ENCODE measurements at places on chromosomes 1 and 21.
A peak's percentile ranks its signal among the peaks of the same experiment; 100 is the strongest.

GRCh38 chr1:150846473-150847146 lies 29.8 kb downstream of the ARNT start:
- no peak for DNase-seq

- DNase-seq: no peak
Measured at GRCh38 chr1:214234635-214235025, 46.3 kb upstream of the SMYD2 start.

- no peak for DNase-seq
Measured at GRCh38 chr1:228475812-228476211, 11.4 kb upstream of the RNF187 start.

DNA sequence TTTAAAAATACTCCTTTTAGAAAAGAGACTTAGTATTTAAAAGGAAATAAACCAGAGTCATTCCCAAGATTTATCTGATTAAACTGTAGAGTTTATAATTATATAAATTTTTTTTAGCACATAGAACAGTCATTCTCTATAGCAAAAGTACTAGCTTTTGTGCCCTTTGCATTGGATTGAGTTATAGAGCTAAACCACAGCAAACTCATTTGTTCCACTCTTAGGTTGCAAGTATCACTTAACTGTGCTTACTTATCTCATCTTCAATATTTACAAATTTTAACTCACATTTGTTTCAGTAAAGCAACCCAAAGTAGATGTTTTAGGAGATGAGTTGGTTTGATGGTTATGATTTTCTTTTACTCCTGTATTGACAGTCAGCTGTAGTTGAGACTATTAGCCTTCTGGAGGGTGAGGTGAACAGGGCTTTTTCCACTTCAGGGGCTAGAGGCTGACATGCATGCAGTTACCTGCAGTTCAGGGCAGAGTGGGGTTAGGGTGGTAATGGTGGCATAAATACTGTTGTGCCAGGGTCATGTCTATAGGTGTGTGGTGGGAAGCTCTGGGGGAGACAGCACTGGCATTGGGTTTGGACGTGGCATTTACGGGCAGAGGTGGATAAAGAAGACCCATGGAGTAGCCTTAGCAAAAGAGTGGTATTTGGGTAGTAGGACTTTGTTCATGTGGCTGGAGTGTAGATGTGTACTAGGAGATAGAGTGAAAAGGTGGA lies 42.1 kb downstream of the DYRK1A start:
- DNase-seq: no peak

GRCh38 chr1:170377896-170378634 lies 153.9 kb upstream of the GORAB start:
- DNase-seq: no peak

GRCh38 chr1:3880429-3881192 lies 19.5 kb downstream of the C1orf174 start:
- no peak for DNase-seq

GRCh38 chr21:28127175-28127785 lies 865.4 kb downstream of the LTN1 start:
- DNase-seq: no peak

- peak; percentile 76 for DNase-seq
Measured at GRCh38 chr1:8409106-8409505, 91.2 kb downstream of the SLC45A1 start.

- no peak for DNase-seq
Measured at GRCh38 chr1:21188235-21188634, 11.5 kb upstream of the EIF4G3 start.
